ENCODE measurements at places on chromosomes 3 and 15.

GRCh38 chr3:139601191-139601961 is 61.8 kb upstream of the RBP1 start:
- no peak for DNase-seq

DNA sequence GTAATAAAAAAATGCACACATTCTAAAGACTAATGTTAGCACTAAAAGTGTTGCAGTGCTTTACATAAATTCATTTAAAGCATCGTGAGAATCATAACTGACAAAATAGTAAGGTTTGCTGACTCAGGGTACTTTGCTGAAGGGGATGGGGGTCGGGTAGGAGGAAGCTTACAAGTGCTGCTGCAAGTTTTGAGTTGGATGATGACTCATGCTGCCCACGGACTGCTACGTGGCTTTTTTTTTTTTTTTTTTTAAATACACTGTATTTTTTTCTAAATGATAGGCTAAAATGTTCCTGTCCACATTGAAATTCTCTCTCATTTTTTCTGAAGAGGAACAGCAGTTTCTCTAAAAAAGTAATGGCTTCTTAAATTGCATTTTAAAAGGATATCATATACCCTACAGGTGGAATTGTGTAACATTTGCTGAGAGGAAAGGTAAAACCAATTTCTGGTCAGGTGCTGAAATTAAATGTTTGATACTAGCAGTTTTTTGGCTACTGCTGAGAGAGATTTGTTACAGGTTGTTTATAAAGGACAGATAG is 2.2 kb downstream of the MAPK6 start:
- peak; percentile 88 for DNase-seq

GRCh38 chr15:66017000-66017399 is 147.7 kb downstream of the RAB11A start:
- DNase-seq, result no peak

GRCh38 chr3:72018343-72018984 is 233.5 kb upstream of the PROK2 start:
- no peak for DNase-seq

- no peak for DNase-seq
Observed at GRCh38 chr3:190088890-190089289, 31.8 kb downstream of the P3H2 start.

GRCh38 chr15:74696398-74696729 is 540 bp upstream of the EDC3 start:
- no peak for DNase-seq

- DNase-seq, result no peak
Observed at GRCh38 chr3:45955017-45955647, 11.9 kb downstream of the CXCR6 start.

- no peak for DNase-seq
Observed at GRCh38 chr3:70742081-70742480, 429.6 kb upstream of the MDFIC2 start.

DNA sequence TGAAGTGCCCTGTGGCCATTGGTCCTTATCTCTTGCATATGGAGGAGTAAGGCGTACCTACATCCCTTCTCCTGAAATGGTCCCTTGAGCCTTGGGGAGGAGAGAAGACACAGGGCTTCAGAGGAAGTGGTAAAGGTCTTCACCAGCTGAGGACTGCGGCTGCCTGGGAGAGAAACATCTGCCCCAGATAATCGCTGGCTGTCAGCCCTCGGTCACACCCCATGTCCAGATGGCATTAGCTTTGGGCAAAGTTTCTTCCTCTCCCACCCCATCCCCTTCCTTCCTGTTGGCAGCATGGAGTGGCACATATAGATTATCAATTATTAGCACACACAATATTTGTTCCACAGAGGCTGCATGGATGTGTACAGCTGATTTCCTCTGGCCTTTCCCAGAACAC is 61.6 kb downstream of the LRTM1 start:
- no peak for DNase-seq

DNA sequence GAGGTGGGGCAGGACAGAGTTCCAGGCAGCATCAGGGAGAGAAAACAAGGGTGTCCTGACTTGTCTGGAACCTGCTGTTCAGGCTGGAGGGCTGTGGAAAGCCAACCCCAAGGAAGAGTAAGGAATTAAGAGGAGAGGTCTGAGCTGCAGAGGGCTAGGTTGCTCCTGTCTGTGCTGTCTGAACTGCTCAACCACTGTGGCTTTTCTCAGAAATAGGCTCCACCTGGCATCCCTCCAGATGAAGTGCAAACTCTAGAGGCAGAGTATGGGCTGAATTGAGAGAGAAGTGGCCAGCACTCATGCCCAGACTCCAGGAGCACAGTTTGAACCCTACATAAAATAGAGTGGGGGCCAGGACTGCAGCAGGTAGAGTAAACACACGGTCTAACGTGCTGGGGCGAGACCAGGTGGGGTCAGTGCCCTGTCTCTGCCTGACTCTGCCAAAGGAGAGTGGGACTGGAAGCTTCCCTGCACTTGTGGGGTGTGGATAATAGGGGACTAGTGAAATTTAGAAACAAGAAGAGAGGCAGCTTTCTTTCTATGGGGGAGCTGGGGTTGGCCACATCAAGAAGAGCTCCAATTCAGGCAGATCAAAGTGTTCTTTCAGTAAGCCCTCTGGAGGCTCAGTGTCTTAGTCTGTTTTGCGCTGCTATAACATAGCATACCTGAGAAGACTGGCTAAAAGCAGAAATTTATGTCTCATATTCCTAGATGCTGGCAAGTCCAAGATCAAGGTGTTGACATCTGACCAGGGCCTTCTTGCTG is 28.0 kb upstream of the MNS1 start:
- no peak for DNase-seq

DNA sequence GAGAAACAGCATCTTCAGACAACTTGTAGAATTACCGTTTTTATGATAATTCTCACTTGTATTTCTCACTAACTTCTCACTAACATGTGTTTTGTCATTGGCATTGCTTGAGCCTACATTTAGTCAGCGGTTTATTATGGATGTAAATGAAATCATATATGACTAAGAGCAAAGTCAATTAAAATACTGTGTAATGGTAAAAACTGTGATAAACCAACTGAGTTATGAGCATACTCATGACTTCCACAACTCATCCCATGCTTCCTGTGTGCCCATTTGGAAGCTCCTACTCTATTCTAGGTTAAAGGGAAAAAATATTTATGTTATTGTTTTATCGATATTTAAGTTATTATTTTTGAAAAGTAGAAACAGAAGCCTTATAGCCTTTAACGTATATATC is 12.8 kb downstream of the PXK start:
- DNase-seq, result no peak

GRCh38 chr3:196273655-196274054 is 13.9 kb downstream of the PCYT1A start:
- DNase-seq, result no peak

DNA sequence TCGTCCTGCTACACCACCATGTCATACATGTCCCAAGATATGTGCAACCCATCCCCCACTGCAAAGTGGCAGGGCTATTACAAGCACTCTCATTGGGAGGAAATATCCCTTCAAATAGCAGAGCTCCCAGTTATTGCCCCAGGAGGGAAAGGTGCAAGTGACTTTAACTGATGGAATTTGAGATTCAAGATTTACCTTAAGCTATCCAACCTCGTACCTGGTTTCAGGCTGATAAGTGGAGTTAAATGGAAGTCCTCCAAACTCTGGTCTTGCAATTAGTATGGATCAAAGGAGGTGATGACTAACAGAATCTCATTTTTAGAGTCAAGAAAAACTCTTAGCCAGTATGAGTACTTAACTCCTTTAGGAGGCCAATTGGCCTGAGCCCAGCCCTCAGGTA is 2.1 kb downstream of the SLCO2A1 start:
- DNase-seq, result no peak

GRCh38 chr3:66673293-66673692 is 172.5 kb upstream of the LRIG1 start:
- no peak for DNase-seq

DNA sequence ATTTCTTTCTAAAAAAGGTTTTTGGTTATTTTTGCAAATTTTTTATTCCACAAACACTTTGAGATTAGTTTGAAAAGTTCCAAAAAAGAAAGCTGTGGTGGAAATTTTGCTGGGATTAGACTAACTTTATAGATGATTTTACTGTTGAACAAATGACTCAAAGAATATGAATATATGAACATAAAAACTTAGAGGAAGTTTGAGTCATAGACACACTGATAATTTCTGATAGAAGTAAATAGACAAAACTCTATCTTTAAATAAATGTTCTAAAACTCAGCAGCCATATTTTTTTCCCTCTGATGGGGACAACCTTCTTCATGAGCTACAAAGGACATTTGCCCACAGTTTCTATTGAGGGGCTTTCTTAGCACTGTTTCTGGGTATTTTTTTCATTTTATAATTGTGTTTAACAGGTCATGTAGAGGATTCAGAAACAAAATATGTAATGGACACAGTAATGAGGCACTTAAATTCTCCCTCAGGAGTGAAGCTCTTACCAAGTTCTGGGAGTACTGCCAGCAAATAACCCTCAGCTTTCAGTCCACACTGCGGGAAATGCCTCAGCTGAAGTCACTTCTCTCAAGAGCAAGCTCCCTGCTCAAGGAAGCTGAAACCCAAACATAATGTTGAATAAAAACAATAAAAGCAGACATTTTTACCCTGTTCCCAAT is 157.6 kb downstream of the NFKBIZ start:
- peak; percentile 52 for DNase-seq

GRCh38 chr3:169028716-169029115 is 634.8 kb downstream of the MECOM start:
- DNase-seq, result no peak

DNA sequence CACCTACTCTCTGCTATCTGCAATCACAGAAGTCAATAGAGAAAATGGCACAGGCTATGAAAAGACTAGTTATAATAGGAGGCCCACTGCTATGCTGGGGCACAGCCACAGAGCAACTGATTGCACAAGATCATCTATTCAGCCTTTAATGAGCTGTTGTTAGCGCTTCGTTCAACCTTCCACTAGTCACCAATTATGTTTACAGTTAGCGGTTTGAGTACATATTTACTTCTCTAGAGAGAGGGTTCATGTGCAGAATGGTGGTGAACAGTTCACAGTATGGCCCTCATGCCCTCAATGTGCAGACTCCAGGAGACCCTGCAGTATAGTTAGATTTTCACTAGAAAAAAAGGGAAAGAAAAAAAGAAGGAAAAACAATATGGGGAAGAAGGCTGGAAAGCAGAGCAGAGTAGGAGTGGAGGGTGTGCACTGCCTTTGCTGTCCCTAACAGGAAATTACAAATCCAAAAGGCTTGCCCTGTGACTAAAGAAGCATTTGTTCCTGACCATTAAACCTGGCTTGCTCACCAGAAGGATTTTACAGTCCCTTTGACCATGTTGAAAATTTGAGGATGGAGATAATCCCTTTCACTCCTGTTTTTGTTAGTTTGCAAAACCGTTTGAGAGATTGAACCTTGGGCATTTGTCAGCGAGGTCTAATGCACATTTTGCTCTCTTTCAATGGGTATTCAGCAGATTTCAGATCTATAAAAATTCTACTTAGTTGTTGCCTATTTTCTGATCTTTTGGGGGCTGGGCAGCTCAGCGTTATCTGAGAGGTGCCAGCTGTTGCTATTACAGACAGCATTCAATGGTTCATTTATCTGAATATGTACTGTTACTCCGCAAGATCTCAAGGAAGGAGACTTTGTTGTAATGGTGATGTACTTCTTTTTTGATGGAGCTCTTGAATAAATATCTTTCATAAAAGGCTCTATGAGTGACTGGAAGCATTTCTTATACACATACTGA is 296.1 kb downstream of the LSAMP start:
- DNase-seq, result no peak

DNA sequence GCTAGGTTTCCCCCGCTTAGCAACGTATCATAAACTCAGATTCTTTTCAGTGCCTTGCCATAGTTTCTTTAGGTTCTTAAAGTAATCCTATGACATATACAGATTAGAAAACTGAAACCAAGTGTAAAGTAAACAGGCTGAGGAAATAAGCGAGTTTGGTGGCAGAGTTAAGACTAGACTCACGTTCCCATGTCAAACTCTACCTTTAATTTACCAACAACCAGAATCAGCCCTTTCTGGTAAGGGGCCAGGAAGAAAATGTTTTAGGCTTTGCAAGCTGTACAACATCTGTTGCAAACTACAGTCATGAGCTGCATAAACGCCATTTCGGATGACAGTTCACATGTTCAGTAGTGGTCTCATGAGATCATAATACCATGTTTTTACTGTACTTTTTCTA is 128.0 kb upstream of the PRICKLE2 start:
- DNase-seq, result no peak

DNA sequence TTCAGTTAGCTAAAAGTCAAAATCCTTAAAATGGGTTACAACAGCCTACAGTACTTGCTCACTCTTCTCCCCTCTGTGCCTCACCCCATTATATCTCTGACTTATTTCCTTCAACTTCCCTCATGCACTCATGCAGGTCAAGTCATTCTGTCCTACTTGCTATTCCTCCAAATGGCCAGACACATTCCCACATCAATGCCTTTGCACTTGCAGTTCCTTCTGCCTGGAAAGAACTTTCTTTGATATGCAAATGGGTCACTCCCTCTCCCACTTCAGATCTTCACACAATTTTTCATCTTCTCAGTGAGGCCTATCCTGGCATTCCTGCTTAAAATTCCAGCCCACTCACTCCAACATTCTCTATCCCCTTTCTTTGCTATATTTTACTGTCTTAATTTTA is 547.2 kb upstream of the TGFBR2 start:
- no peak for DNase-seq

- DNase-seq, result no peak
Observed at GRCh38 chr3:126510308-126510910, 7.2 kb downstream of the UROC1 start.

DNA sequence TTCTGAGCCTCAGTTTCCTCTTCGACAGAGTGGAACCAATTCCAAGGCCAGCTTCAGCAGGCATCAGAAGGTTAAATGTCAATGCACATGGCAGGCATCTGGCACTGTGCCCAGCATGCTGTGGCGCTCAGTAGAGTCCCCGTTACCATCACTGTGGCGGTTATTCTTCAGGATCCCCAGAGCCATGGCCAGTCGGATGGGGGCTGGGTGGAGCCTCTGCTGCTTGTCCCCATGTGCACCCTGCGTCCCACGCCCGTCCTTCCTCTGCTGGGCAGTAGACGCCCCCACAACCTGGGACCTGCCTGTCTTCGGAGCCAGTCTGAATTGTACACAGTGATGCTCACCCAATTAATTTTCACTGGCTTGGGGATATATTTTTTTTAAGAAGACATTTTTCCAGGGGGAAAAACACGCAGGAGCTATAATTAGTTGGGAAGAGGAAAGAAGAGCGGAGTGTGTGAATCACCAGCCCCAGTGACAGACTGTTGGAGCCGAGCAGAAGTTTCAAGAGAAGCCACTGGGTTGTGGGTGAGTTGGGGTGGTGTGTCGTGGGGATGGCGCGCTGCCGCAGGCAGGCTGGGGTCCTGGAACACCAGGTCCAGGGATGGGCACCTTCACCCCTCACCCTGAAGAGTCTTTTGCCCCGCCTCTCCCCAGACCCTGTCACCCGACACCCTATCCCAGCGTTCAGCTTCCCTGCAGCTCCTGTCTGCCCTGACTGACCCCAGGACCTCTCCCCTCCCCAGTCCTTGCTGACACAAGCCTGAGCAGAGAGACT is 26.8 kb upstream of the RPL29 start:
- no peak for DNase-seq

- no peak for DNase-seq
Observed at GRCh38 chr15:90427185-90427584, 39.1 kb downstream of the IQGAP1 start.

Data from AG09319 (cell line).